ENCODE measurements at places on chromosomes 5 and 9.

DNA sequence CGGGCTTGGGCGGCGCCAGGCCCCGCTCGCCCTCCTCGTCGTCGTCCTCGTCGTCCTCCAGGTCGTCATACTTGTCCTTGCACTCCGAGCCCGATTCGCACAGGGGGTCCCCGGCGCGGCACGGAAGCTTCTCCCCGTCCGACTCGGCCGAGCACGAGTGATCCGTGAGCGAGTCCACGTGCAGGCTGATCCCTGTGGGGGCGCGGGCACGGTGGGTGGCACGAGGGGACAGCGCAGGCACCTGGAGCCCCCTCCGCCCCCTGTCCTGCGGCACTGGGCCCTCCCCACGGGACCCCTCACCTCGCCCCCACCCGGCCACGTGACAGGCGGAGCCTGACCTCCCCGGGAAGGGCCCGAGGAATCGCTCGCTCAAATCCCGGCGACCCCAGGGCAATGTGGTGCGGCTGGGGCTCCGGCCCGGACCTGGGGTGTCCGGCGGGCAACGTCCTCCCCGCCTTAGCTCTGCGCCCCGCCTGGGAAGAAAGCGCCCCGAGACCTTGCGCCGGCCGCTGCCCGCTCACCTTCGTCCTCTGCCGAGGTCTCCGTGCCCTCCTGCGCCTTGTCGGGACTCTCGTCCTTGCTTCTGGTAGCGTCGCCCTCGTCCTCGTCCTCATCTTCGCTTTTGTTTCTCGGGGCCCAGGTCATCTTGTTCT lies 2.5 kb downstream of the IRX2 start:
- DNase-seq = no peak

- DNase-seq = no peak
Observed at GRCh38 chr5:69091771-69092170, 2.0 kb upstream of the SLC30A5 start.

DNA sequence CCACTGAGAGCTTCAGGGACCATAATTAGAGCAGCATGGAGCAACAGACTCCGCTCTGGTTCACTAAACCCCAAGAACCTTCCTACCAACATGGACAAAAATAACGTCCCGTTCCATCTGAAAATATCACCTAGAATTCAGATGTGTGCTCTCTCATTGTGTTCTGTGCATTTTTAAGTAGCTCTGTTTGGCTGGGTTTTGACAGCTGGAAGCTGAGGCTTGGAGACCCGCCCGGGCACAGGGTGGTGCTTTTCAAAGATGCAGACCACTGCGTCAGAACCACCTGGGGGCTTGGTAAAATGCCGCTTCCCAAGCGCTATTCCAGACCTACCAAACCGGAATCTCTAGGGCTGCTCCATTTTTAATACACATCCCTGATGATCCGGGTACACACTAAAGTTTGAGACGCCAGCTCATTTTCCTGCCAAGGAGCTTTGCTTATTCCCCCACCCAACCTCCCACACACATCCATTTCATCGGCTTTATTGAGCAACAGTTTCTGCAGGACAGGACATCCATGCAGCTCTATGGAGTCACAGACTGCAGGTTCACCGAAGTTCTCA lies 104.8 kb downstream of the GABBR2 start:
- no peak for DNase-seq

GRCh38 chr5:5432020-5432707 lies 9.7 kb downstream of the ICE1 start:
- no peak for DNase-seq

- no peak for DNase-seq
Observed at GRCh38 chr9:124303762-124304161, 46.0 kb downstream of the NEK6 start.

GRCh38 chr9:74777136-74777879 lies 110.4 kb downstream of the TRPM6 start:
- DNase-seq = peak; percentile 68

DNA sequence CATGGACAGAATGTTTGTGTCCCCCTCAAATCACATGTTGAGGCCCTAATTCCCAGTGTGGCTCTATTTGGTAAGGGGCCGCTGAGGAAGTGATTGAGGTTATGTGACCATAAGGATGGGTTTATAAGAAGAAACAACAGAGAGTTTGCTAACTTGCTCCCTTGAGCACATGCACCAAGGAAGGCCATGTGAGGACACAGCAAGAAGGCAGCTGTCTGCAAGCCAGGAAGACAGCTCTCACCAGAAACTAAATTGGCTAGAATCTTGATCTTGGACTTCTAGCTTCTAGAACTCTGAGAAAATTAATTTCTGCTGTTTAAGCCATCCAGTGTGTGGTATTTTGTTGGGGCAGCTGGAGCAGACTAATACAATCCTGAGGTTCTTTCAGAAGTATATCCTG lies 35.2 kb upstream of the CDC42SE2 start:
- DNase-seq = no peak

DNA sequence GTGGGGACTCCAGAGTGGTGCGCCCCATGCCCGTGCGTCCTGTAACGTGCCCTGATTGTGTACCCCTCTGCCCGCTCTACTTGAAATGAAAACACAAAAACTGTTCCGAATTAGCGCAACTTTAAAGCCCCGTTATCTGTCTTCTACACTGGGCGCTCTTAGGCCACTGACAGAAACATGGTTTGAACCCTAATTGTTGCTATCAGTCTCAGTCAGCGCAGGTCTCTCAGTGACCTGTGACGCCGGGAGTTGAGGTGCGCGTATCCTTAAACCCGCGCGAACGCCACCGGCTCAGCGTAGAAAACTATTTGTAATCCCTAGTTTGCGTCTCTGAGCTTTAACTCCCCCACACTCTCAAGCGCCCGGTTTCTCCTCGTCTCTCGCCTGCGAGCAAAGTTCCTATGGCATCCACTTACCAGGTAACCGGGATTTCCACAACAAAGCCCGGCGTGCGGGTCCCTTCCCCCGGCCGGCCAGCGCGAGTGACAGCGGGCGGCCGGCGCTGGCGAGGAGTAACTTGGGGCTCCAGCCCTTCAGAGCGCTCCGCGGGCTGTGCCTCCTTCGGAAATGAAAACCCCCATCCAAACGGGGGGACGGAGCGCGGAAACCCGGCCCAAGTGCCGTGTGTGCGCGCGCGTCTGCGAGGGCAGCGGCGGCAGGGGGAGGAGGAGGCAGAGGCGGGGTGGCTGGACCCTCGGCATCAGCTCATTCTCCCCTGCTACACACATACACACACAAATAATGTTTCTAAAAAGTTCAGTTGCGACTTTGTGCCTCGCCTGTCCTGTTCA lies 668 bp downstream of the GLIS3 start:
- DNase-seq = no peak

GRCh38 chr5:40755093-40755406 lies 711 bp downstream of the TTC33 start:
- DNase-seq = peak; percentile 69

DNA sequence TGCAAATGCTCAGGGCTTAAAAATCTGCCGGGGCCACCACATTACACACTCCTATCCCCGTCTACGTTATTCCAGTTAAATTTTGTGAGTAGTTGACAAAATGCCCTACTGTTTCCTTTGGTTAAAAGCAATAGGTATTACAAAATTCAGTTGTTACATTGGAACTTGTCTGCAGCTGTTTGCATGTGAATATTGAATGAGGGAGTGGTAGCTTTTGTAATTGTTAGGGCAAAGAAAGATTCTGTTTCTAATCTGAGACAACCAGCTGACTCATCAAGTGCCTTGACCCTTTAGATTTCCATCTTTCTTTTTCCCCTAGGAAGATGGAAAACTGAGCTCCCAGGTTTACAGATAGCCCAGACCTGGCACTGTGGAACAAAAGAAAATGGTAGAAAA lies 30.2 kb downstream of the MAML1 start:
- no peak for DNase-seq

- DNase-seq = peak; percentile 33
Observed at GRCh38 chr5:137629646-137630045, 106.2 kb downstream of the KLHL3 start.

DNA sequence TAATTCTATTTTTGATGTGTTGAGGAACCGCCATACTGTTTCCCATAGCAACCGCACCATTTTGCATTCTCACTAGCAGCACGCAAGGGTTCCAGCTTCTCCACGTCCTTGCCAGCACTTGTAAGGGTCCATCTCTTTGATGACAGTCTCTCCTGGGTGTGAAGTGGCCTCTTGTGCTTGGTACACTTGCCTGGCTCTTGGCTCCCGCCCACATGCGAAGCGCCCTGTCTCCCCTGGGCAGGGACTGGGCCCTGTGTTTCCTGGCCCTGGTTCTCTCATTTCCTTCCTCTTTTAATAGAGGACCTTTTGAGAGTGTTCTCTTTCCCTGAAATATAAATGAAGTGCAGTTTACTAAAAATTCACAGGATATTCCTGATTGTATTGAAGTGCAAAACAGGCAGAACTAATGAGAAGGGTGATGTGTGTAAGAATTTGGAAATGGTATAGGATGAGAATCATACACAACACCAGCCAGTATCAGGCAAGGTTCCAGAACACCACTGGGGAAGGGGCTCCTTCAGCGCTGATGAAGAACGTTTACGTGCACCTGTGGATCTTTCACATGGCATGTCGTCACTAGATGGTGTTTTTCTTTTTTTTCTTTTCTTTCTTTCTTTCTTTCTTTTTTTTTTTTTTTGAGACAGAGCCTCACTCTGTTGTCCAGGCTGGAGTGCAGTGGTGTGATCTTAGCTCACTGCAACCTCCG lies 73.0 kb downstream of the EHMT1 start:
- no peak for DNase-seq

DNA sequence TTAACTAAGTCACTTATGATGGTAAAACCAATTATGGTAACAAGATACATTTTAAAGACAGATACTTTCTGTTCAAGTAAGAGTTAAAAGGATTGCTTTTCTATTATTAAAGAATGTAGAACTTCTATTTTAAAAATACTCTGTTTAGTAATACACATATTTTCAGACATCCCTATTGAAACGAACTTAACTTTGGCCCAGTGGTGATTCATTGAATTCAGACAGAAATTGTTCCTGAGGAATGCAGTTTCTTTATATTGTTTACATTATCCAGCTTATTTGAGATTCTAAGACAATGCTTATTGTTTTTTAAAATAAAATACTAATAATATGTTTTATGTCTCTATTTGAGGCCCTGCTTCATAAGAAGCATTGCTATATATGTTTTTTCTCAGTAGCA lies 816.4 kb downstream of the SEMA5A start:
- no peak for DNase-seq

- peak; percentile 30 for DNase-seq
Observed at GRCh38 chr5:172322028-172322965, 38.7 kb upstream of the UBTD2 start.

DNA sequence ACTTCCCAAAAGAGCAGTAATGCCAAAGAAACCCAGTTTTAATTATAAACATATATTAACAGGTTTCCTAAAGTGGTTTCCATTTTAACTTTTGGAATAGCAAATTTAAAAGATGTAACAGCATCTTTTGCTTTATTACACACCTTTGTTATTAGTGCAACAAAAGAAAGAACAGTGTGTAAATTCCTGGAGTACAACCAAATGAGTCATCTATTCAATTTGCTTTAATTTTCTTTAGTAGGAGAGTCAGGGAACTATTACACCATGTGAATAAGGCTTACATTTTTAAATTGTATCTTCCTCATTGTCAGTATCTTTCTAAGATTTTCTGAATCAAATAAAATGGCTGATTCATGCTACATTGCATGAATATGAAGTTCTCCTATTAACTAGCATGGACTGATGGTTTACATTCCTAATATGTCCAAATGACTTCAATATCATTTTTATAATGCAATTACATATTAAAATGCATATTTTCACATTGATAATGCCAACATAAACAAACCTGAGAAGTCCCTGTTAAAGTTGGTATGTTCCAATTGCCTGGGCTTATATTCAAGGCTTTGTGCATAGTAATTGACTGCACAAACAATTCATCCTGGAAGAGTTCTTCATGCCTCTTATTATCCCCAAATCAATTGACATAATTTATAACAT lies 22.5 kb downstream of the EDIL3 start:
- DNase-seq = no peak

- DNase-seq = no peak
Observed at GRCh38 chr5:71880536-71880935, 161.5 kb downstream of the CARTPT start.

DNA sequence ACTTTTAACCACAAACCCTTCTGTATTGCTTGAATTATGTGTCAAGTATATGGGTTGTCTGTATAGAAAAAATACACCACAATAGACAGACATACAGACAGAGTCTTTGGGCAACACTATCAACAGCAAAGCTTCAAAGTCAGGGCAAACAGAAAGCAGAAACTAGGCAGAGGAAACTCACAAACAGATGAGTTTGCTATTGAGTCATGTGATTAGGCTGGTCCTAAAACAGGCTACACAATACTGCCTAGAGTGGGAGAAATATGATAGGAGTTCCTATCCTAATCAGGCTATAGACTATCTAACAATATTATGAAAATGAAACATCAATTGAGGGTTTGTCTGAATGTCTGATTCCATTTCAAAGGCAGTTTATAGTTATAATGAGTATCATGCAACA lies 156.4 kb downstream of the EDIL3 start:
- DNase-seq = no peak

DNA sequence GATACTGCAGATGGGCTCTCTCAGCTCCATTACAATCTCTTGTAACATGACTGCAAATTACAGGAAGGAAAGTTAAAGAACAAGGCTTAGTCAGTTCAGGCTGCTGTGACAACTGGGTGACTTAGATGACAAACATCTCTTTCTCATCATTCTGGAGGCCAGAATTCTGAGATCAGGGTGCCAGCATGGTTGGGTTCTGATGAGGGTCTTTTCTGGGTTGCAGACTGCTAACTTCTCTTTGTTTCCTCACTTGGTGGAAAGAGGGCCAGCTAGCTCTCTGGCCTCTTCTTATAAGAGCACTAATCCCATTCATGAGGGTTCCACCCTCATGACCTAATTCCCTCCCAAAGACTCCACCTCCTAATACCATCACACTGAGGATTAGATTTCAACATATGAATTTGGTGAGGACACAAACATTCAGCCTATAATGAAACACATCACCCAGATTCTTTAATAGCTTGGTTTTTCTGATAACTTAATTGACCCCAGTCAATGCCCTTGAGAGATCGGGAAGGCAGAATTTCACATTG lies 73.6 kb upstream of the MAMDC2 start:
- no peak for DNase-seq

DNA sequence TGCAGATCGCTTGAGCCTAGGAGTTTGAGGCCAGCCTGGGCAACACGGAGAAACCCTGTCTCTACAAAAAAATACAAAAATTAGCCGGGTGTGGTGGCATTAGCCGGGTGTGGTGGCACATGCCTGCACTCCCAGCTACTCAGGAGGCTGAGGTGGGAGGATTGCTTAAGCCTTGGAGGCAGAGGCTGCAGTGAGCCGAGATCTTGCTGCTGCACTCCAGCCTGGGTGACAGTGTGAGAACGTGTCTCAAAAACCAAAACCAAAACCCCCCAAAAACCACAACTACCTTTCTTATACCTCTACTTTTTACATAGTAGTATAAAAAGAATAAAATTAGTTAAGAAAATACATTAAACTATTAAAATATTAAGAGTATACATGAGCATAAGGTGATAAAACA lies 121.2 kb downstream of the RAPGEF6 start:
- DNase-seq = no peak

Data from BE2C (cell line).